Esophagus muscularis mucosa (tissue), 4 donors: ENCODE measurements at places on chromosomes 6 and 20. TPM values are rescaled to one million over a fixed set of nuclear protein-coding genes. Genes with fewer than 3 reads are reported as not detected.
A peak's percentile ranks its signal among the peaks of the same experiment; 100 is the strongest.

DNA sequence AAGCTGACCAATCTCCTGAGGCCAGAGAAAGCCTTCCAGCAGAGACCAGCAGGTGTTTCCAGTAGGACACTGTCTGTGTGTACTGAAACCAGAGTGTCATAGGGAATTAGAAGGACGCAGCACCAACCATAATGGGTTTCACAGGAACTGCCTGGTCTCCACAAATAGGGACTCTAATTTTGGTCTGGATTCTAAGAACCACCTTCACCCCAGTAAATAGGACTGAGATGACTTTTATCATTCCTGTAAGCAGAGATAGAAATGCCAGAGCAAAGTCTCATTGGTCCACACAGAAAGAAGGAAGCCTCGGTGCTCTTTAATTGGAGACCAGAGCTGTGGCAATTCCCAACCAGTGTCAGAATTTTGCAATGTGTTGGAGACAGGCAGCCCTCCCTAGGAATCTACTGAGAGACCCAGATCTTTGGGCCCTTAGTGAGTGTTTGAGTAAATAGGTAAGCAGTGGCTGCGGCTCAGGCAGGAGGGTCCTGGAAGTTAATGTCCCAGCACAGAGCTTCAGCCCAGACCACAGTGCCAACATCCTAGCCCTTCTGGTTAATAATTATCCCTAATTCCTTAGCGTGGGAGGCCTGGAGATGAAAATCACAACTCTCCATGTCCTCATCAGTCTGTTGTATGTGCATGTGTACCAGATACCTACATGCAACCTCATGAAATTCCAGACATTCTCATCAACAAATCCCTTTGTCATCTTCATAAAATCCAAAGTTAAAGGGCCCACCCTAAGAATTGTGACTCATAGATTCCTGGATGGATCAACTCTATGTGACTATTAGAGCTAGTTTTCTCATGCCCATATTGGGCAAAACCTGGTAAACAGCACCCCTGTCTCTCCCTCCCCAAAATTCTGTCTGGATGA is 81.2 kb downstream of the UNC5CL start:
- peak; percentile 70 for DNase-seq

GRCh38 chr20:38117635-38118034 is 47.4 kb downstream of the TGM2 start:
- DNase-seq, result peak; percentile 37

DNA sequence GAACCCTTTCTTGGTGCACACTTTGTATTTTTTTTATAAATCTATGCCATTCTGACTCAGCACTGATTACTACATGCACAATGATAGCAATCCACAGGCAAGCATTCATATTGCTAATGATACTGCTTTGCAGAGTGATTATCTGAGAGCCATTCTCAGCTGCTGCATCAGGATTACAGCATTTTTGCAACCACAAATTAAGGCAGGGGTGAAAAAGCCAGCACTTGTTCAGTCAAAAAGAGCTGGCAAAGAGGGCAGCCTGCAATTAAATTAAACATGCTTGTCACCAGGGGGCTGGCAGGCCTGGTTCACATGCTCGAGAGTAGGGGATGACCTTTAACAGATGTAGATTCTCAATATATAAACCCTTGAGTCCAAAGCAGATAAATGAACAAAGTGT is 40.7 kb upstream of the SLC17A4 start:
- no peak for DNase-seq

GRCh38 chr6:161411265-161411944 is 137.5 kb upstream of the AGPAT4 start:
- DNase-seq, result no peak

DNA sequence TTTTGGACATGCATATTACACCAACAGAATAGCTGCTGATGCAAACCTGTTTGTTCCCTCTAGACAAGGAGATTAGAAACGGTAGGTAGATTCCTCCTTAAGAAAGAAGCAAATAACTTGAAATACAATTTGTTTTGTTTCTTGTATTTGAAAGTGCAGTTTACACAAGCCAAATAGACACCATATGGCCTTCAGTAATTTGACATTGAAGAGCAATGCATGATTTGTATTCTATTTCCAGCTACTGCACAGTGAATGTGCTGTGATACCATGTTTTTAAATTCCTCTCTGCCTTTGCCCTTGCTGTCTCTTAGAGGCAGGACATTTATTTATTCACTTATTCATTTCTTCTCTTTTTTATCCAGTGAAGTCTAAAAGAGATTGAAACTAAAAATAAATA is 31.9 kb upstream of the ANKEF1 start:
- no peak for DNase-seq

GRCh38 chr6:135810486-135810885 is 41.0 kb upstream of the PDE7B start:
- DNase-seq, result no peak

- DNase-seq, result no peak
These were observed 12.4 kb downstream of the FRS3 start for GRCh38 chr6:41767112-41767833.

- no peak for DNase-seq
These were observed 29.9 kb upstream of the PLCB4 start for GRCh38 chr20:9038791-9039535.

DNA sequence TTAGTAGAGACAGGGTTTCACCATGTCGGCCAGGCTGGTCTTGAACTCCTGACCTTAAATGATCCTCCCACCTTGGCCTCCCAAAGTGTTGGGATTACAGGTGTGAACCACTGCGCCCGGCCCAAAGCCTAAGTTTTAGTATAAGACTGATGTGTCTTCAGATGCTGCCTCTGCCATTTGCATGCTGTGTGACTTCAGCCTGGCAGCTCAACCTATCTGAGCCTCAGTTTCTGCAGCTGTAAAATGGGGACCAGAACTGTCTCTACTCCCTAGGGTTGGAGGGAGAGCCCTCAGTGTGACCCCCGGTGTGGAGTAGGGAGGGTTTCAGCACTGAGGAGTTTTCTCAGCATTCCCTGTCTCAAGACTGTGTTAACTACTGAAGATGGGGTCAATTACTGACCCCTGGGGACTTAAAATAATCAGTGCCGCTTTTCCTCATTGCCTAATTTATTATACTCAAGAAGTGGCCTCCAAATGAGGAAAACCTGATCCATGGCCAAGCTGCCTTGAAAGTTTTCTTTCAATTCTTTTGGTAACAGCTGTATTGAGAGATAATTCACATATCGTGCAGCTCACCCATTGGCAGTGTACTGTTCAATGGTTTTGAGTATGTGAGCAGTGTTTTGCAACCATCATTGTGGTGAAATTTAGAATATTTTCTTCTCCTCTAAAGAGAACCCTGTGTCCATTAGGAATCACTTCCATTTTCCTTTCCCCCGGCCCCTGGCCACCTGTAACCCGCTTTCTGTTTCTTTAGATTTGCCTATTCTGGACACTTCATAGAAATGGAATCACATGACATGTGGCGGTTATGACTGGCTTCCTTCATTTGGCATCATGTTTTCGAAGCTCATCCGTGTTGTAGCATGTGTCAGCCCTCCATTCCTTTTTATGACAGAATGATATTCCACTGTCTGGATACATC is 64.8 kb downstream of the PHACTR3 start:
- peak; percentile 57 for DNase-seq

GRCh38 chr20:56181583-56181982 is 66.9 kb upstream of the MC3R start:
- no peak for DNase-seq

GRCh38 chr20:47800623-47801022 is 15.3 kb upstream of the SULF2 start:
- DNase-seq, result no peak

DNA sequence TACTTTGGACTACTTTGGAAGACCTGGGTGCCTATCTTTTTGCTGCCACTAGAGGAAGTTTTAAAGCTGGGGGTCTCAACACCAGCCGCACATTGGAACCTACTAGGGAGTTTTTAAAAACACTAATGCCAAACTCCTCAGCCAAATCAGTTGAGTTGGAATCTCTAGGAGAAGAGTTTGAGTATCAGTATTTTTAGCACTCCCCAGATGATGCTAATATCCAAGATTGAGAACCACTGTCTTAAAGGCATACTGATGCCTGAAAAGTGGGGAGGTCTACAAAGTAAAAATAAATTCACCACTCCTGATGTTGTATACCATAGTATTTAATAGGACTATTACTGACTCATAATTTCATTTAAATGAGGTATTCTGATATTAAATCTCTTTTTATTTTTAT is 62.9 kb upstream of the COL21A1 start:
- DNase-seq, result no peak

GRCh38 chr6:37135835-37136694 is 33.9 kb upstream of the PIM1 start:
- DNase-seq, result no peak

DNA sequence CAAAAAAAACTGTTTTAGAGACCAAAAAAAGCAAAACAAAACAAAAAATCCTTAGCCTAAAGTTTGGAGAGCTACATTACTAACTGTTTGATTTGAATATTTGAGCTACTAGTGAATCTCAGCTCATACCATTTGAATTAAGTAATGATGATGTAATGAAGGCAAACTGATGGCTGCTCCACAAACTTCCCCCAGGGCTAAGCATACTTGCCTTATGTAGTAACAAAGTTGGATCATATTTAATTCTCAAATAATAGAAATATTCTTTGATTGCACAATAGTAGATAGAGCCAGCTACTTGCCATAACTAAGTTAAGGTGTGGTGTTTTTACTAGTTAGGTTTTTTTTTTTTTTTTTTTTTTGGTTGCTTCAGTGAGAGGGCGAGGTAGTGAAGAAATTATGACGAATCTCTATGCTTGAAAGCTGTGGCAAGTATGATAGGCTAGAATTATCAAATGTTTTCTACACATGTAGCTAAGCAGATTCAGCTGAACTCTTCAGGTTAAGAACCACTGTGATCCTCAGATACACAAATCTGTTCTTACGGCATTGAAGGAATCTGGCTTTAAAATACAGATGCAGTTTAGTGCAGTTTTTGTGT is 2.9 kb downstream of the RAB32 start:
- no peak for DNase-seq

DNA sequence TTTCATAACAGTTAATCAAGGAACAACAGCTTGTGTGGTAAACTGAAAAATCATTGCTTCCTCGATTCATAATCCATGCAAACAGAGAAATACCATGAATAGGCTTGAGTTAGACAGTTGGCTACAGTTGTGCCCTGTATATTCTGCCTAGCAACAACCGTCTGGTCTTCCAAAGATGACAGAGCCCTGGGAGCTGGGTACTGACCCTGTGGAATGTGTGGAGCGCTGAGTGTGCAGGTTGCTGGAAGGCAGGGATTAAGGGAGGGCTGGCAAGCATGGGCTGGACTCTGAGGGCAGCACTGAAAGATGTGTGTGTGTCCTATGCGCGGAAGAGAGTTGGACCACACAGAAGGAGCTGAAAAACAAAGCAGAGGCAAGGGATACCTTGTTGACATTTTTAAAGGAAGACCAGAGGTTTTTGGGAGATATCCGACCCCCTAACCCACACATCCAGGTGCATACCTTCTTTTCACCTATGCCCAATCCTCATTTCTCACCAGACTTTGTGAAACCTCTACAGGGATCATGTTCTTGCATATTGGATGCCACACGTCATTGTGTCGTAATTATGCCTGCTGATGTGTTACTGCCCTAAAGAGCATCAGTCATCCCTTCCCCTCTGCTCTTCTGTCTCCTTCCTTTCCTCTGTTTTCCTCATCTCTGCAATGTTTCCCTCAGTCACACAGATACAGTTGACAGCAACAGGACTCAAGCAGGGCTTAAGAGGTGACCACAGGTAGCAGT is 58.2 kb upstream of the VGLL2 start:
- no peak for DNase-seq

- DNase-seq, result no peak
These were observed 292.3 kb downstream of the RFPL4B start for GRCh38 chr6:112639391-112639831.

GRCh38 chr20:1310071-1310470 is 18.9 kb downstream of the SDCBP2 start:
- DNase-seq, result no peak

PHACTR1 gene
- total RNA-seq, result 2.5 TPM

CST2 gene
- total RNA-seq, result 0.45 TPM

FAM110A gene
- total RNA-seq, result 4.4 TPM

OR2B6 gene
- not detected for total RNA-seq

SLPI gene
- 27.8 TPM for total RNA-seq

SEMG1 gene
- total RNA-seq, result not detected

MYL9 gene
- 2,829 TPM for total RNA-seq
